ENCODE measurements at places on chromosomes 12 and 14.

GRCh38 chr14:98321841-98322240, 950.2 kb downstream of the BCL11B start:
- no peaks in the 10 kb centered on the region for H3K27me3 ChIP-seq
- H3K36me3 ChIP-seq = peaks cover 5% of the 10 kb centered on the region
- no peak overlapping the region for H3K27ac ChIP-seq
- H3K4me1 ChIP-seq = no peaks in the 10 kb centered on the region

- DNase-seq = no peak
- H3K4me3 ChIP-seq = peak overlapping the region; percentile 40
- H3K27me3 ChIP-seq = no peaks in the 10 kb centered on the region
- H3K36me3 ChIP-seq = peaks cover 24% of the 10 kb centered on the region
Measured at GRCh38 chr14:81177225-81177624, 43.5 kb downstream of the GTF2A1 start.

- H3K27me3 ChIP-seq = peaks cover 24% of the 10 kb centered on the region
- no peak overlapping the region for H3K4me3 ChIP-seq
- no peak overlapping the region for H3K27ac ChIP-seq
- DNase-seq = no peak
- H3K4me1 ChIP-seq = peaks cover 24% of the 10 kb centered on the region
- H3K36me3 ChIP-seq = no peaks in the 10 kb centered on the region
Measured at GRCh38 chr12:52637299-52637698, 14.7 kb downstream of the KRT2 start.

DNA sequence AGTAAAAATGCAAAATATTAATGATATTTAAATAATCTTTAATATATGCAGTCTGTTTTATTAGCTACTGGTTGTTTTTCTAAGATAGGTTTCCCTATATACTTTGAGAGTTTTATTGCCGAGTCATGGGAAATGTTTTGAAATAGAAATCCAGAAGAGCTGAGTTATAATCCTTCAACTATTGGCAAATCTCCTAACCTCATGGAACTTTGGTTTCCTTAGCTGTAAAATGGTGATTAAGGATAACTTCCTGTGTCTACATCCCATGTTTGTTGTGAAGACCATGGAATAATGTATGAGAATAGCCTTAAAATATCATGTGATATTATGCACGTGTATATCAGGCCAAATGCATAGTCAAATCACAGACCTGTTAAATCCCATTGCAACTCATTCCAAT, 51.0 kb downstream of the UNC79 start:
- no peaks in the 10 kb centered on the region for H3K27me3 ChIP-seq
- no peak overlapping the region for H3K27ac ChIP-seq
- H3K4me3 ChIP-seq = no peak overlapping the region
- no peaks in the 10 kb centered on the region for H3K36me3 ChIP-seq
- H3K4me1 ChIP-seq = no peaks in the 10 kb centered on the region

- H3K36me3 ChIP-seq = no peaks in the 10 kb centered on the region
- DNase-seq = no peak
- H3K4me1 ChIP-seq = peaks cover 5% of the 10 kb centered on the region
- no peak overlapping the region for H3K27ac ChIP-seq
Measured at GRCh38 chr12:94027561-94027960, 120.8 kb upstream of the PLXNC1 start.

GRCh38 chr14:103880348-103881267, 33.2 kb upstream of the PPP1R13B start:
- H3K36me3 ChIP-seq = no peaks in the 10 kb centered on the region
- H3K4me3 ChIP-seq = peak overlapping the region; percentile 33
- peaks cover 15% of the 10 kb centered on the region for H3K4me1 ChIP-seq

GRCh38 chr14:96852823-96853422, 55.7 kb downstream of the VRK1 start:
- peaks cover 16% of the 10 kb centered on the region for H3K4me1 ChIP-seq
- no peaks in the 10 kb centered on the region for H3K27me3 ChIP-seq
- H3K4me3 ChIP-seq = no peak overlapping the region
- peaks cover 34% of the 10 kb centered on the region for H3K36me3 ChIP-seq
- no peak overlapping the region for H3K27ac ChIP-seq

DNA sequence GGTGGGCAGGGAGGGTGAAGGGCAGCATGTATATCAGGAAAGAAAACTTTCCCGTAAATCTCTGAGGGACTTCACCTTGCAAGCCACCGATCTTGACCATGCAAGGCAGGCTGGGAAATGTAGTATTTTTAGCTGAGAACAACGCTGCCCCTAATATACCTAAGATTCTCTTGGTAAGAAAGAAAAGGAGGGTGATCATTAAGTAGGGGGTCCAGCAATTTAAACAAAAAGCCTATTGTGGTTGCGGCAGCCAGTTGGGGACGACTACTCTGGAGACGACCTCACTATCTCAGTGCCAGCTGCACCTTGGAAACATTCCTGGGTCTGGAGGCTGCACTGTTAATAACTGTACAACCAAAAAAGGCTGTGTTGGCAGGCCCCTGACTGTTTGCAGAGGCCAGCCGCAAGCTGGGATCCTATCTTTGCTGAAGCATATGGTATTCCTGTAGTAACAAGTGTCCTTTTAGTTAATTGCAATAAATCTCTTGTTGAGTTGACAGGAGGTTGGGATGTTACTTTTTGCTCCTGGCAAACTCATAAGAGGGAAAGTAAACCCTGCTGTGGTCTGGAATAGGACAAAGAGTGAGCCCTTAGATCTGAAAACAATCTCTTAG, 6.4 kb downstream of the APOLD1 start:
- H3K36me3 ChIP-seq = no peaks in the 10 kb centered on the region
- H3K27ac ChIP-seq = no peak overlapping the region
- no peaks in the 10 kb centered on the region for H3K27me3 ChIP-seq
- no peak overlapping the region for H3K4me3 ChIP-seq
- peaks cover 19% of the 10 kb centered on the region for H3K4me1 ChIP-seq

GRCh38 chr12:47867495-47867941, 37.3 kb downstream of the VDR start:
- DNase-seq = peak; percentile 76
- peaks cover 81% of the 10 kb centered on the region for H3K4me1 ChIP-seq
- H3K27ac ChIP-seq = peak overlapping the region; percentile 86
- H3K4me3 ChIP-seq = no peak overlapping the region
- H3K27me3 ChIP-seq = no peaks in the 10 kb centered on the region

- H3K4me3 ChIP-seq = no peak overlapping the region
- H3K27me3 ChIP-seq = no peaks in the 10 kb centered on the region
- no peaks in the 10 kb centered on the region for H3K4me1 ChIP-seq
- no peak overlapping the region for H3K27ac ChIP-seq
Measured at GRCh38 chr14:75794615-75795038, 133.6 kb downstream of the TTLL5 start.

DNA sequence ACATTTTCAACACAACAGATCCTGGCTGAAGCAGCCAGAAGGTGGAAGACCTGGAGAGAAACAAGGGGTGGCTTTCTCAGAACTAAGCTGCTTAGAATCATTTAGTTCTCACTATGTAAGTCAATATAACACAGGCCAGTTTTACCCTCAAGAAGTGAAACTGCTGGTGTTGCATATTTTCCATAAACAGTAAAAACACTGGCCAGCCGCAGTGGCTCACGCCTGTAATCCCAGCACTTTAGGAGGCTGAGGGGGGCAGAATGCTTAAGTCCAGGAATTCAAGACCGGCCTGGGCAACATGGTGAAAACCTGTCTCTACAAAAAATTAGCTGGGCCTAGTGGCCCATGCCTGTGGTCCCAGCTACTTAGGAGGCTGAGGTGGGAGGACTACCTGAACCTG, 11.6 kb downstream of the STX2 start:
- no peaks in the 10 kb centered on the region for H3K27me3 ChIP-seq
- no peak overlapping the region for H3K27ac ChIP-seq
- peaks cover 15% of the 10 kb centered on the region for H3K4me1 ChIP-seq
- no peak overlapping the region for H3K4me3 ChIP-seq
- no peak for DNase-seq

GRCh38 chr12:116861320-116861719, 19.9 kb downstream of the HRK start:
- H3K4me1 ChIP-seq = peaks cover 14% of the 10 kb centered on the region
- H3K4me3 ChIP-seq = no peak overlapping the region
- H3K36me3 ChIP-seq = peaks cover 2% of the 10 kb centered on the region
- peaks cover 51% of the 10 kb centered on the region for H3K27me3 ChIP-seq

GRCh38 chr14:22794551-22794951, 20.7 kb downstream of the SLC7A7 start:
- no peaks in the 10 kb centered on the region for H3K36me3 ChIP-seq
- no peak for DNase-seq
- peaks cover 36% of the 10 kb centered on the region for H3K27me3 ChIP-seq
- no peak overlapping the region for H3K27ac ChIP-seq

- H3K4me1 ChIP-seq = peaks cover 13% of the 10 kb centered on the region
- no peak overlapping the region for H3K27ac ChIP-seq
- DNase-seq = no peak
- no peaks in the 10 kb centered on the region for H3K27me3 ChIP-seq
Measured at GRCh38 chr12:45191239-45191638, 24.7 kb upstream of the ANO6 start.

- peak; percentile 48 for DNase-seq
- H3K36me3 ChIP-seq = no peaks in the 10 kb centered on the region
Measured at GRCh38 chr14:34722723-34723545, 8.5 kb upstream of the CFL2 start.

DNA sequence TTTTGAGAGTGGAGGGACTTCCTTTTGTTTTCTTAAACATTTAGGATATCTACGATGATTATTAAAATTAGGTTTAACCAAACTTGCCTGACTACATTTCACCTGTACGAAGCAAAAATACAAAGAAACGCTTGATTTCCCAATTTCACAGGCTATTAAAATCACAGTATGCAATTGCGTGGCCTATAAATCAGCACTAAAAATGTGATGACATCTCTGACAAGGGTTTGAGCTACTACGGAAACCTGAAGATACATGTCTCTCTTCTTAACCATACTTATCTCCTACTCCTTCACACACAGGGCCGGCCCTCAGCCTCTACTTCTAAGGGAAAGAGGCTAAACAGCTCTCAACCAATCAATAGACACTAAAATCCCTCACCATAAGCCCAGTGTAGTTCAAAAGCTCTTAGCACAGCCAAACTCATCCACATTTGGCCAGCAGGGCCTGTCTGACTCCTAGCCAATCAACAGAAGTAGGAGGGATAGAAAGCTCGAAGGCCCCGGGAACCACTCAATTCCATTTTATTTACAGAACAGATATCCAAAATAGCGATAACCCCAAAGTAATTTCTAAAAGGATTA, 137.3 kb downstream of the FOXN3 start:
- H3K27ac ChIP-seq = no peak overlapping the region
- DNase-seq = no peak
- H3K27me3 ChIP-seq = no peaks in the 10 kb centered on the region
- peaks cover 77% of the 10 kb centered on the region for H3K4me1 ChIP-seq
- peaks cover 61% of the 10 kb centered on the region for H3K36me3 ChIP-seq

GRCh38 chr12:12779529-12779928, 5.9 kb upstream of the APOLD1 start:
- H3K4me1 ChIP-seq = peaks cover 3% of the 10 kb centered on the region
- H3K27me3 ChIP-seq = no peaks in the 10 kb centered on the region
- H3K36me3 ChIP-seq = no peaks in the 10 kb centered on the region

GRCh38 chr12:117580718-117581062, 219.3 kb upstream of the NOS1 start:
- no peaks in the 10 kb centered on the region for H3K36me3 ChIP-seq
- no peaks in the 10 kb centered on the region for H3K4me1 ChIP-seq
- no peak overlapping the region for H3K4me3 ChIP-seq
- DNase-seq = no peak
- H3K27me3 ChIP-seq = peaks cover 4% of the 10 kb centered on the region
- H3K27ac ChIP-seq = no peak overlapping the region

- H3K27me3 ChIP-seq = no peaks in the 10 kb centered on the region
- H3K27ac ChIP-seq = no peak overlapping the region
- no peak overlapping the region for H3K4me3 ChIP-seq
Measured at GRCh38 chr12:130537051-130537450, 179.0 kb downstream of the RIMBP2 start.

- DNase-seq = no peak
- no peak overlapping the region for H3K27ac ChIP-seq
- no peaks in the 10 kb centered on the region for H3K36me3 ChIP-seq
- no peaks in the 10 kb centered on the region for H3K27me3 ChIP-seq
Measured at GRCh38 chr12:24198936-24199671, 249.6 kb upstream of the SOX5 start.

GRCh38 chr12:45833401-45833800, 103.9 kb downstream of the ARID2 start:
- peaks cover 45% of the 10 kb centered on the region for H3K36me3 ChIP-seq
- DNase-seq = no peak

- peaks cover 35% of the 10 kb centered on the region for H3K4me1 ChIP-seq
- H3K27ac ChIP-seq = no peak overlapping the region
- H3K36me3 ChIP-seq = peaks cover 2% of the 10 kb centered on the region
- DNase-seq = no peak
- no peak overlapping the region for H3K4me3 ChIP-seq
Measured at GRCh38 chr12:93763746-93764147, 86.6 kb downstream of the CRADD start.

- no peak overlapping the region for H3K27ac ChIP-seq
- H3K36me3 ChIP-seq = no peaks in the 10 kb centered on the region
- peaks cover 4% of the 10 kb centered on the region for H3K27me3 ChIP-seq
- DNase-seq = no peak
Measured at GRCh38 chr12:124673801-124674617, 106.6 kb upstream of the NCOR2 start.

- H3K4me1 ChIP-seq = peaks cover 2% of the 10 kb centered on the region
- DNase-seq = no peak
- no peak overlapping the region for H3K4me3 ChIP-seq
- H3K36me3 ChIP-seq = no peaks in the 10 kb centered on the region
- H3K27ac ChIP-seq = no peak overlapping the region
Measured at GRCh38 chr14:35506927-35507326, 27.0 kb upstream of the INSM2 start.

- peaks cover 11% of the 10 kb centered on the region for H3K36me3 ChIP-seq
- no peaks in the 10 kb centered on the region for H3K27me3 ChIP-seq
- no peak for DNase-seq
- no peak overlapping the region for H3K27ac ChIP-seq
Measured at GRCh38 chr14:66815687-66816086, 307.7 kb downstream of the GPHN start.

- H3K27me3 ChIP-seq = no peaks in the 10 kb centered on the region
- no peak overlapping the region for H3K27ac ChIP-seq
- H3K4me3 ChIP-seq = no peak overlapping the region
- H3K4me1 ChIP-seq = peaks cover 7% of the 10 kb centered on the region
Measured at GRCh38 chr14:74661726-74662450, 49.9 kb upstream of the LTBP2 start.

- peak overlapping the region; percentile 13 for H3K27ac ChIP-seq
- no peak overlapping the region for H3K4me3 ChIP-seq
- peaks cover 20% of the 10 kb centered on the region for H3K4me1 ChIP-seq
- DNase-seq = peak; percentile 60
- peaks cover 18% of the 10 kb centered on the region for H3K36me3 ChIP-seq
Measured at GRCh38 chr12:108701779-108702441, 29.4 kb downstream of the CORO1C start.

GRCh38 chr12:8493084-8493483, 20.2 kb upstream of the CLEC4D start:
- H3K27me3 ChIP-seq = peaks cover 75% of the 10 kb centered on the region
- peaks cover 27% of the 10 kb centered on the region for H3K4me1 ChIP-seq
- peak; percentile 85 for DNase-seq
- H3K4me3 ChIP-seq = no peak overlapping the region
- H3K36me3 ChIP-seq = peaks cover 4% of the 10 kb centered on the region
- peak overlapping the region; percentile 26 for H3K27ac ChIP-seq

DNA sequence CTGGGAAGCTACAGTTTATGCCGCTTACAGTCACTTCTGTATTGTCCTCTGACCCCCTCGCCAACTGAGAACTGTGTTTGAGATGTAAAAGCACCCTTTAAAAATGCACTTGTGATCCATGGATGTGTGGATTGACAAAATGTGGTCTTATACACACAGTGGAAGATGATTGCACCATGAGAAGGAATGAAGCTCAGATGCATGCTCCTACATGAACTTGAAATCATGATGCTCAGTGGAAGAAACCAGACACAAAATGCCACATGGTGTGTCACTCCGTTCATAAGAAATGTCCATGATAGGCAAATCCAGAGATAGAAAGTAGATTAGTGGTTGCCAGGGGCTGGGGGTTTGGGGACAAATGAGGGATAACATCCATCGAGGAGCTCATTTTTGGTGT, 58.0 kb downstream of the PITPNM2 start:
- no peak overlapping the region for H3K27ac ChIP-seq
- no peak overlapping the region for H3K4me3 ChIP-seq
- no peak for DNase-seq
- no peaks in the 10 kb centered on the region for H3K36me3 ChIP-seq
